ENCODE measurements at places on chromosomes 3 and 15.

DNA sequence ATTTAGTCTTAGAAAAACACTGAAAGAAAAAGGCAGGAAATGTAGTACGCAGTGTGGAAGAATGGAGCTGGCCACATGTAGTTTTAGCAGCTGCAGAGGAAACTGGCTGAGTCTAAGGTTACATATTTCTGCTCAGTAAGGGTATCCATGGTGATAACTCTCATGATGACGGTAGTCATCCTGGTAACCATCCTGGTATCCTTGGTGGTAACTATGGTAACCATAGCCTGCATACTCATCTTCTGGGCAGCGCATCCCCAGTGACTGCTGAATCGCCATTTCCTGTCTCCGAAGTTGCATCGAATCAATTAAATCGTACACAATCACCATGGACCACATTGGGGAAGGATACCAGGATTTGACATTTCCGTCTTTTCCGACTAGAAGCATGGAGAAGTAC lies 35.7 kb downstream of the CCDC80 start:
- DNase-seq, result no peak

GRCh38 chr15:45795440-45796069 lies 160.7 kb downstream of the SQOR start:
- no peak for DNase-seq

DNA sequence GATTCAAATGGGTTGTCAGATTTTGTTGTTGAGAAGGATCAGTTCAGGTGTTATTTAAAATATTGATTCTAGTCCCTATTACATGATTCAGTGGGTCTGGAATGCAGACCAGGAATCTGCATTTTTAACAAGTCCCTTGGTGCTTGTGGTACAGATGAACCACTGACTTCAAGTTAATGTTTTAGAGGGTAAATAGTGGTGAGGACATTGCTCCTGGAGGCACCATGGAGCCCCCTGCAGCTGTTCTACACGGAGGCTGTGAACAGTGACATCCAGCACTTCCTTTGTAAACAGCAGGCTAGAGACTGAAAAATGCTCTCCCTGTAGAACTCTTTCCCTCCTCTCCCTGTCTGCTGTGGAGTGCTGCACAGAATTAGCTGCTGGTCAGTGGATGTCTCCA lies 4.8 kb upstream of the FSIP1 start:
- no peak for DNase-seq

GRCh38 chr3:117600112-117600511 lies 890.5 kb downstream of the TUSC7 start:
- no peak for DNase-seq

- DNase-seq, result no peak
Observed at GRCh38 chr3:65251375-65251774, 563.6 kb upstream of the ADAMTS9 start.

DNA sequence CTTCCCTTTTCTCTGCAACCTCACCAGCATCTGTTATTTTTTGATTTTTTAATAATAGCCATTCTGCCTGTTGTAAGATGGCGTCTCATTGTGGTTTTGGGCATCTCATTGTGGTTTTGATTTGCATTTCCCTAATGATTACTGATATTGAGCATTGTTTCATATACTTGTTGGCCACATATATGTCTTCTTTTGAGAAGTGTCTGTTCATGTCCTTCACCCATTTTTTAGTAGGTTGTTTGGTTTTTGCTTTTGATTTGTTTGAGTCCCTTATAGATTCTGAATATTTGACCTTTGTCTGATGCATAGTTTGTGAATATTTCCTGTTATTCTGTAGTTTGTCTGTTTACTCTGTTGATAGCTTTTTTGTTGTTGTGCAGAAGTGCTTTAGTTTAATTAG lies 312.2 kb upstream of the TBC1D5 start:
- DNase-seq, result no peak

- no peak for DNase-seq
Observed at GRCh38 chr3:190064659-190065058, 56.0 kb downstream of the P3H2 start.

DNA sequence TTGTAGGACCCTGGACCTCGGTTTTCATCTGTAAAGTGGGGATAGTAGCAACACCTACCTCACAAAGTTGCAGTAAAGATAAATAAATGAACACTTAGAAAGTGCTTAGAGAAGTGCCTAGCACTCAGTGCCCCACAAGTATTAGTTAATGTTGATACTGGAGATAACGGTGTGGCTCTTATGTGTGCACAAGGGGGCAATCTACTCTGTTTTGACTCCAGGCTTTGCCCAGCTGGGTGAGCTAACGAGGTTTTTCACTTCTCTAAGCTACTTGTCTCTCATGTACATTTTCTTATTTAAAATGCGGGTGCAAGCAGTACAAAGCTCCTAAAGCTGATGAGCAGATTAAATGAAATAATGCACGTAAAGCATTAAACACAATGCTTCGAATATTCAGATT lies 193.5 kb upstream of the ICE2 start:
- DNase-seq, result no peak

Measured in stimulated activated CD4-positive, alpha-beta T cell treated with anti-CD3 and anti-CD28 coated beads, Interleukin-2, amount 100 ng/mL, for 4 hours (primary cell).